ENCODE measurements at places on chromosomes 7 and 10. TPM values are rescaled to one million over a fixed set of nuclear protein-coding genes. Genes with fewer than 3 reads are reported as not detected.

- DNase-seq, result no peak
These were observed 198.3 kb downstream of the BAMBI start for GRCh38 chr10:28875549-28876081.

GRCh38 chr10:111873041-111873440 is 310.5 kb downstream of the GPAM start:
- DNase-seq, result no peak

DNA sequence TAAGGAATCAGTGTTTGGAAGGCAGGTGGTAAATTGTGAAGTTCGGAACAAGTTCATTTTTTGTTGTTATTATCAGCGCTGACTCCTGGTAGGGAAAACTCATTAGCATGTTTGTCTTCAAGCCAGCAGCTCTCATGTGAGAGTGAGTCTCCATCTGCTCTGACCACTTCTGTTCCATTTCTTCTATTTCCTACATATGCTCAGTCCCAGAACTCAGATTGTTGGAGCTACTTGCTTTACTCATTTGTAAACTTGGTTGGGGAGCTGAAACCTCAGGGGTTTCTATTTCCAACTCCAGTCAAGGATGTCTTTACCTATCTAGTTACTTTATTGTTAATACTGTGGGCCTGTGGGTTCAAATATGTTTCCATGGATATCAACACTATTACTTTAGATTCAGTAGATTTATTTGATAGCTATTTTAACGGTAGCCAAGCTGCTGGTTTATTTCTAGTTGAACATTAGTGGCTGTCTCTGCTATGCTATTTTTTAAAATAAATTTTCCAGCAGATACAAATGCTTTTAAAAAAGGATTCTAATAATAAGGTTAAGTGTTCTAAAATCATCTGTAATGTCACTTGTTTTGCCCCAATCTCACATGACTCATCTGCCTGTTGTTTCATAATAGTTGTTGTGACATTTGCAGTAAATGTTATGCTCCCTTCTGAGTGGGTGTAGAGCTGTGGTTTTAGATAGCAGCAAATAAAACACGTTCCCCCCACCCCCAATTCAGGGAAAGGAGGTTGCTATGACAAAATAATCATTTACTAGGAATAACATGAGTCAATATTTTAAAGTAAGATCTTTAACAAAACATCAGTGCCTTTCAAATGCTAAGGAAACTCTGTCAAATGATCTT is 143.3 kb downstream of the HDAC9 start:
- no peak for DNase-seq

DNA sequence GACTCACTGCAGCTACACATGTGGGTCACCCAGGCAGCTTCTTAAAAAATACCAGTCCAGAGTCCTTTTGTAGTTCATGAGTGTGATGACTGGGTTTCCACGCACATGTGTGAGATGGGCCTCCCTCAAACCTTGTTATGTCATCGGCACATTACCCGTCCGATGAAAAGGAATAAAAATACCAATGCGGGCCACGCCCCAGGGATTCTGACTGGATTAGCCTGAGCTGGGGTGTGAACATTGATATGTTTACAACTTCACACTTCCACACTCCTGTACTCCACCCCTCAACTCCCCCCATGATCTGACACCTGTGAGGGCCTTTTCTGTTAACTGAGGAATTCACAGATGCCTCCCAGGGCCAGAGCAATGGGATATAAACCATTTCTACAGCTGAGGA is 6.2 kb downstream of the SLC29A3 start:
- no peak for DNase-seq

GRCh38 chr7:28533731-28534531 is 121.6 kb downstream of the CREB5 start:
- DNase-seq, result no peak

DNA sequence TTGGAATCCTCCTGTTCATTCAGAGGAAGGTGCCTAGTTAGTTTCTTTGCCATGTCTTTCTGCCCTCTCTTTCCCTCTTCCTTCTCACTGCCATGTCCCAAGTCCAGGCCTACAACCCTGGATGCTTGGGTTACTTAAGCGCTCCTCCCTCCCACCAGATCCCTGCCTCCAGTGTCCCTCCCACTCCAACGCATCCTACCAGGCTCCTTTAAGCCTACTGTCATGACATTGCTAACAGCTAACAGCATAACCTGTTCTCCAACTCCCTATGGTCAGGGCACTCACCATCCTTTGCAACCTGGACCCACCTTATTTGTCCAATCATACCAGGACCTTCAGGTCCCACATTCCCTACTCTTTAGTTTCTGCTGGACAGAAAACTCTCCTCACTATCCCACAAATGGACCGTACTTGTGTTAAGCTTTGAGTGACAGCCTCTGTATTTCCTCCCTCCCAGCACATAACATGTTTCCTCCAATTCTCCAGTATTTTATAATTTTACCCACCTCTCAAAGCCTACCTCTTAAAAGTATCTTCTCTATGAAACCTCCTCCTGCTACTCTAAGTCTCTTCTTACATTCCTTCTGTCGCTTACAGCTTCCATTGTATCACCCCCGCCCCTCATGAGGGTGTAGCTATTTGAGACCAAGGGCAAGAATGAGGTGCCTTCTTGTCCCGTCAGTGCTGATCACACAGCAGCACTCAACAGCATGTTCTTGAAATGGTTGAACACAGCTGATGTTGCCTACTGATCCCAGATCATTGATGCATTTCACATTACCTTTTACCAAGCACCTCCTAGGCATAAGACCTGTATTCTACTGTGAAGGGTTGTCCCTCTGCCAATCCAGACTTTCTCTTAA is 1.7 kb downstream of the BLNK start:
- no peak for DNase-seq

- no peak for DNase-seq
These were observed 96.3 kb upstream of the NEBL start for GRCh38 chr10:20993389-20993788.

GRCh38 chr10:88522715-88523114 is 60.4 kb downstream of the RNLS start:
- DNase-seq, result no peak

DNA sequence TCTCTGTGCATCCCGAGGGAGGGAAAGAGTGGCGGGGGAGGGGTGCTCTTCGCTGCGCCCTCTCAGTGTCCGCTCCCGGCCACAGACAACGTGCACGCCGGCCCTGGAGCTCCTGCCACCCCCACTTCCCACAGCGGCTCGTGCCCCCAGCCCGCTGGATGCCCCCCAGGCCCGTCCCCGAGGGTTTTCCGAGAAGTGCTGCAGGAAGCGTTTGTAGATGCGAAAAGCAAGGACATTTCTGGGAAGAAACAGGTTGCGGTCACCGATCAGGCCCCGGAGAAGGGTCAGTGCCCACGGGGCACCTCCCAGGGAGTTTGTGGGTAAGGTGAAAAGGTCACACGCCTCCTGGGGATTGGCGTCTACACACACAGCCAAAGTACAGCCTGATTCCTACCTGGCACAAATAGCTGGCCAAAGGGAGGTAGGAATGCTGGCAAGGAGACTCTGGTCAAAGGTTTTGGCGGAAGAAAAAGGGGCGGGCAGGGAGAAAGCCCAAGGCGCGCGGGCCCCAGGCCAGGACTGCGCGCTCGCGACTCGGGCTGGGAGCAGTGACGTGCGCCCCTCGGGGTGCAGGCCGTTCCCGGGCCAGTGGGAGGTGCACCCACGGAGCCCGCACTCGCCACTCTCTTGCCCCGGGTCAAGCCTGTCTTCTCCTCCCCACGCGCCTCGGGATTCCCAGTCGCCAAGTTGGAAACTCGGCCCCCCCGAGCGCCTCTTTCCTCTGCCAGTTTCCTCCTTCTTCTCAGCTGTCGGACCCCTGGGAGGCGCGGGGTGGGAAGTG is 1.5 kb upstream of the NRP1 start:
- no peak for DNase-seq

GRCh38 chr7:2928256-2928612 is 84.1 kb upstream of the GNA12 start:
- no peak for DNase-seq

- DNase-seq, result no peak
These were observed 118.9 kb downstream of the AKR1D1 start for GRCh38 chr7:138195151-138195571.

GRCh38 chr10:128386231-128386630 is 260.0 kb upstream of the MKI67 start:
- DNase-seq, result no peak

- DNase-seq, result no peak
These were observed 43.4 kb downstream of the FOXL3 start for GRCh38 chr7:333393-333764.

GRCh38 chr7:78587443-78588044 is 789.0 kb downstream of the PHTF2 start:
- DNase-seq, result no peak

- no peak for DNase-seq
These were observed 8.0 kb downstream of the SMARCD3 start for GRCh38 chr7:151240536-151240935.

GRCh38 chr10:98331885-98332284 is 63.9 kb upstream of the LOXL4 start:
- no peak for DNase-seq

- DNase-seq, result no peak
These were observed 49.5 kb upstream of the ZNF746 start for GRCh38 chr7:149547126-149547525.

DNA sequence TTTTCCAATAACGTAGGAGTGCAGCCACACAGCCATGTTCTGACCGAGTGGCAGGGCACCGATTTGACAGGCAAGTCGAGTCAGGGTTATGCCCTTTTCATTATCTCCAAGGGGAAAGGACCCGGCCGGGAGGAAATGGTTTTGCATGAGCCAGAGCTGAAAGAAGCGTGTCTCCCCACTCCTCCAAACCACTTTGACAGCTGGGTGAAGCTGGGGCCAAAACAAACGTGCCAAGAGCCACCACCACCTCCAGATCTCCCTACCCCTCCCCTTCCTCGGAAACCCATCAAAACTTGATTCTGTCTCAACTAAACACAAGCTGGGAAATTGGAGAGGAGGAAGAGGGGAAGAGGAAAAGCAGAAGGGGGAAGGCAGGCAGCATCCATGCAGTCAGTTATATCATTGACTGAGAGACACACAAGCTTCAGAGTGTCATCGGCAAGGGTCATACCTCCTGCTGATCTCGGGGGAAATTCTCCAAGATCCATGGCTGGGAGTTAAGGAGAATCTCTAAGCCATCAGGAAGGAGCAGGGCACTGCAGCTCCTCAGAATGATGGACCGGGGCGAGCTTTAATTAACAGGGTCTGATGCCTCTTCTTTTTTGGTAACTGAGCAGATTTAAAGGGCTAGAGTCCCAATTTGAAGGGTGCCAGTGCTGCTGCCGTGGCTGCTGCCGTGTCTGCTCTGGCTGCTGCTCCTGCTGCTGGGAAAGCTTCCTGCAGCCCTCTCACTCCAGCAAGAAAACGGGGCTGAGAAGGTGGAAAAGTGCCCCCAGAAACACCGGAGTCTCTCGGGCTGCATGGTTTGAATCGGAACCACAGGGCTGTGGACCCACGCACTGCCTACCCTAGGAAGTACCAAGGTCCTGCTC is 34.7 kb upstream of the CALN1 start:
- DNase-seq, result no peak

DNA sequence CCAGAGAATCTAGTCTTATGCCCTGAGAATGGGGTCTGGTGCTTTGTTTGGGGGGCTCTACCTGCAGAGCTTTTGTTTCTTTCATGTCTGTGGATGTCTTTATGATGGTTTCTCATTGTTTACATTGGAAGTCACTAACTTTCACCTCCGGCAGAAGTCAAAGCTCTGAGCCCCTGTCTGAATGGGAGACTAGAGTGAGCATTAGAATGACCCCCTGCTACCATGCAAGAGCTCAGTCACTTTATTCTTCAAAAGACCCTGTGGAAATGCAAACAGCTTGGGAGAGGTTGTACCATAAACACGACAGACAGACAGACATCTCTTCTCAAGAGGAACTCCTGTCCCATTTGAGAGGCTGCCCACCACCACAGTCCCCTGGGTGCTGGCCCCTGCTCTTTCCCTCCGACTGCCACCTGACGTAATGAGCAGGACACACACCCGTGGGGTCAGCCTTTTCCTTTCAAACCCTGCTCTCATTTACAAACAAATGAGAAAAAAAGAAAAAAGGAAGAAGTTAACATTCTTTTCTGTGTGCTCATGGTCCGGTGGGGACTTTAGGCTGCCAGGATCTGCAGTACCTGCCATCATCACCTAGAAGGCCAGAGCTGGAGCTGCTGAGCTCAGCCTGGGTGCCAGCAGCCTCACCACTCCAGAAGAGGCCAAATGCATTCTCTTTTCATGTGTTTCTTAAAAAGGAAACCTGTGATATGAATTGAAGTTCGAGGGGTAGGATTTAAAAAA is 91.6 kb downstream of the FZD1 start:
- DNase-seq, result no peak

DNA sequence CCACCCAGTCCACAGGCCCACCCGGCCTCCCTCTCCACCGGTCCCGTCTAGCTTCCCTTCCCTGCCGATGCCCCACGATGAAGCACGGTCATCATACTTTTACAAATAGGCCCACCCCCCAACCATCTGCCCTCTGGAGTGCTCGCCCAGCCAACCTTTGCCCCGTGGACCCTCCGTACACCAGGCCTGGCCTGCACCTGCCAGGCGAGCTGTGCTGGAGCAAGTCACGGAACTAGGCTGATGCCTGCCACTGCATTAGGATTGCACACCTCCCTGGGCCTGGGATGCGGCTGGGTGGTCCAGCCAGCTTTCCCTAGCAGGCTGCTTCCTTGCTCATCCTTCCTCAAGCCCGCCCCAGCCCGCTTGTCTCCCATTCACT is 44.7 kb downstream of the PPIF start:
- DNase-seq, result no peak

DNA sequence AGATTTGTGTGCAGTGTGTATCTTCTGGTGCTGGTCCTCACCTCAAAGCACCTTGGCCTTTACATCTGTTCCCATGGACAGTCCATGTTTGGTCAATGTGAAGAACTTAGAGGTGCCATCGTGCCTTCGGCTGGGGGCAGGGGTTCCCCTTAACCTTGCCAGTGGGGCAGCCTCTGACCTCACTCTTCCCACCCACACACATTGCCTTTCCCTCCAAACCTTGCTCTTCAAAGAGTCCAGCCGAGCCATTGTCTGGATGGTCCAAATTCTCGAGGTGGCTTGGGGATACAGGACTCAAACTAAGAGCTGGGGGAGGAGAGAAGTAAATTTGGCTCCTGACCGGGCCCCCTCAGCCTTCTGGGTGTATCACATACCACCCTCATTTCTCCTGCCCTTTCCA is 76.2 kb upstream of the HABP2 start:
- DNase-seq, result no peak

DNA sequence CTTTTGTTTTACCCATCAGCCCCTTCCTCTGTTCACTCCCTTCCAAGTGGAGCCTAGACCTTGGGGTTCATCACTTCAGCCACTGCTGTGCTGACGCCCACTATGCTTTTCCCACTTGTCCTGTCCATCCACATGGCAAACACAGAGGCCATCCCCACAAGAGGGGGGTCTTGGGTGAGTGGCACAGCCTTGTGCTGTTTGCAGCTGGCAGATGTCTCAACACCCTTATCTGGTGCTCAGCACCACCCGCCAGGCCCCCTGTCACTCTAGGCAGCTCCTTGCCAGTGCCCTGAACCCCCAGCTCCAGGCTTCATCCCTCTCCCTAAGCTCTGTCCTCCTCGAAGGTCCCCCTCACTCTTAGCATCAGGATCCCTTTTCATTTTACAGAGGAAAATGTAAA is 13.1 kb downstream of the BLVRA start:
- no peak for DNase-seq

- DNase-seq, result no peak
These were observed 57.4 kb upstream of the ACBD5 start for GRCh38 chr10:27297844-27298521.

The AKR1B1 gene
- 62.2 TPM for total RNA-seq

The UCMA gene
- total RNA-seq, result not detected

The FANK1 gene
- 0.67 TPM for total RNA-seq

The HMX3 gene
- not detected for total RNA-seq

The MTERF1 gene
- 9.6 TPM for total RNA-seq

The SMURF1 gene
- 15.0 TPM for total RNA-seq

The KLF14 gene
- total RNA-seq, result not detected

The KEL gene
- total RNA-seq, result 1.5 TPM

The PPP1R9A gene
- 0.21 TPM for total RNA-seq

The SPDYE16 gene
- 0.88 TPM for total RNA-seq

All from naive thymus-derived CD4-positive, alpha-beta T cell (primary cell).